ENCODE measurements at places on chromosomes 13 and 19. TPM values are rescaled to one million over a fixed set of nuclear protein-coding genes. Genes with fewer than 3 reads are reported as not detected.

- no peak for DNase-seq
Measured at GRCh38 chr13:78024996-78025395, 106.4 kb upstream of the EDNRB start.

DNA sequence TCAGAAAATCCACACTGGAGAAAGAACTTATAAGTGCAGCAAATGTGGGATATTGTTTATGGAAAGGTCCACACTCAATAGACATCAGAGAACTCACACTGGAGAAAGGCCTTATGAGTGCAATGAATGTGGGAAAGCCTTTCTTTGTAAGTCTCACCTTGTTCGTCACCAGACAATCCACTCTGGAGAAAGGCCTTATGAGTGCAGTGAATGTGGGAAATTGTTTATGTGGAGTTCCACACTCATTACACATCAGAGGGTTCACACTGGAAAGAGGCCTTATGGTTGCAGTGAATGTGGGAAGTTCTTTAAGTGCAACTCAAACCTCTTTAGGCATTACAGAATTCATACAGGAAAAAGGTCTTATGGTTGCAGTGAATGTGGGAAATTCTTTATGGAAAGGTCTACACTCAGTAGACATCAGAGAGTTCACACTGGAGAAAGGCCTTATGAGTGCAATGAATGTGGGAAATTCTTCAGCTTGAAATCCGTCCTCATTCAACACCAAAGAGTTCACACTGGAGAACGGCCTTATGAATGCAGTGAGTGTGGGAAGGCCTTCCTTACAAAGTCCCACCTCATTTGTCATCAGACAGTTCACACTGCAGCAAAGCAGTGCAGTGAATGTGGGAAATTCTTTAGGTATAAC lies 12.0 kb upstream of the ZNF548 start:
- no peak for DNase-seq

DNA sequence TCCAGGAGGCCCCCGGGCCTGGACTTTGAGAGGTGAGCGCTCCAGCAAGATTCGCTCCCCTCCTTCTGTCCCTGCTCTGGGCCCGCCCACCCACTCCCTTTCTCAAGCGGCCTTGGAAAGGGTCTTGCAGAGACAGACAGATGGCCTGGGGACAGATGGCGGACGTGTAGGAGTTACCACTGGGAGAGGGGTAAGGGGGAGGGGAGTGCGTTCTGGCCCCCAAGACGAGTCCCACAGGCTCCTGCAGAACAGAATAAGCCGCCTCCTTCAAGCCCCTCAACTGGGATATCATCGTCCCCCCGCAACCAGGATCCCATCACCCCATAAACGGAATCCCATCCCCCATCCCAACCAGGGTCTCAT lies 3.6 kb upstream of the TNFAIP8L1 start:
- DNase-seq = no peak

GRCh38 chr19:17052439-17052838 lies 22.8 kb downstream of the HAUS8 start:
- no peak for DNase-seq

STARD13 gene
- total RNA-seq = 67.8 TPM

GRCh38 chr13:45416516-45417128 lies 1.6 kb downstream of the SLC25A30 start:
- no peak for DNase-seq

DNA sequence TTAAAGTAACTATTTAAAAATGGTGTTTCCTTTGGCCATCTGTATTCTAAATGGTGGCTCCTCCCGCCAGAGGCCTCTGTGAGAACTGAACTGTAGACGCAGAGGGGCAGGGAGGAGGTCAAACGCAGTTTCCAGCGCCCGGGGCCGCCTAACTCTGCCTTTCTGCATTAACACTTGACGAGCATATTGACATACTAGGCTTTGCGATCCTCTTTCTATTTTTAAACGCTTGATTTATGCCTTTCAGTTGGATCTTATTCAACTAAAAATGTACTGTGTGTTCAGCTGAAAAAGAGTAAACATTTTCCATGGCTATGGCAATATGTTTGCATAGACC lies 74.7 kb downstream of the SPACA7 start:
- no peak for DNase-seq

- no peak for DNase-seq
Measured at GRCh38 chr19:6065685-6066374, 44.5 kb downstream of the RFX2 start.

- no peak for DNase-seq
Measured at GRCh38 chr13:36341718-36342117, 4.5 kb downstream of the SPART start.

FFAR3 gene
- total RNA-seq = 0.16 TPM

- no peak for DNase-seq
Measured at GRCh38 chr19:6035026-6035425, 57.1 kb upstream of the RANBP3 start.

FXYD3 gene
- 62.3 TPM for total RNA-seq

Measured in urinary bladder (tissue), 4 donors.